ENCODE measurements at places on chromosomes 5 and 9.

GRCh38 chr5:59829386-59829785 is 64.1 kb downstream of the PDE4D start:
- no peak for DNase-seq

GRCh38 chr5:167255926-167256325 is 1035.5 kb upstream of the WWC1 start:
- no peak for DNase-seq

GRCh38 chr5:137186759-137187461 is 312.2 kb downstream of the SPOCK1 start:
- DNase-seq = no peak

- no peak for DNase-seq
These were observed 227.0 kb downstream of the ZNF608 start for GRCh38 chr5:124519396-124519795.

DNA sequence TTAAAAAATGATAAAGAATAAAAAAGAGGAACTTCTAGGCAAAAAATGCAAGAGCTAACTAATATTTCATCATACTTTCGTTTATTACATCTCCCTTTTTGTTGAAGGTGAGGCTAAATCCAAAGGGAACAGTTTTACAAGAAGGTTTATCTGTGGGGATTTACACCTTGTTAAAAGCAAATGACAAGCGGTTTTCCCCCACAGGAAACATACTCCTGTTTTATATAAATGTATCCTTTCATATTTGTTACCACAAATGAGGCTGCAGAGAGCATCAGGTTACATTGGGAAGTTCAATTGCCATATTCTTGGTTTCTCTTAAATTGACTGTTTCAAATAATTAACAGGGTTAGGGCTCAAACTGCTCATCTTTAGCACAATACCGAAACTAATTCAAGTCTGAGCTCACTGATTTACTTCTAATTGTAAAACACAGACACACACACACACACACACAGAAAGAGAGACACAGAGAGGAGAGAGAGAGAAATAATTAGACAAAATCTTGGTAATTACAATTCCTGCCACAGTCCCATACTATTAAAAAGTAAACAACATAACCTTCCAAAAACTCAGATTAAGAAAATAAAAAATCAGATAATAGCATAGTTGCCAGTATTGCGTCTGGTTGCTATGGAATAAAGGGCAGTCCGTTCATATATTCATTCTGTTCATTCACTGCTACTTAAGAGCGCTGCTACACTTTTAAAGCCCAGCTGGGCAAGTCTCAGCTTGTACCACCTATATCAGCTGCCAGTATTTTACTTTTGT is 17.1 kb downstream of the RFX3 start:
- no peak for DNase-seq

GRCh38 chr9:18275313-18275990 is 198.5 kb upstream of the ADAMTSL1 start:
- DNase-seq = no peak

GRCh38 chr9:71680189-71680980 is 87.9 kb downstream of the CEMIP2 start:
- DNase-seq = no peak

- DNase-seq = no peak
These were observed 453.5 kb downstream of the RAB3C start for GRCh38 chr5:59036274-59036961.

Measured in T-helper 22 cell (primary cell).